Stimulated activated CD4-positive, alpha-beta T cell treated with anti-CD3 and anti-CD28 coated beads, Interleukin-1b, Interleukin-23, amount 100 ng/mL, for 1 hour (primary cell): ENCODE measurements at places on chromosomes 6 and 20.

DNA sequence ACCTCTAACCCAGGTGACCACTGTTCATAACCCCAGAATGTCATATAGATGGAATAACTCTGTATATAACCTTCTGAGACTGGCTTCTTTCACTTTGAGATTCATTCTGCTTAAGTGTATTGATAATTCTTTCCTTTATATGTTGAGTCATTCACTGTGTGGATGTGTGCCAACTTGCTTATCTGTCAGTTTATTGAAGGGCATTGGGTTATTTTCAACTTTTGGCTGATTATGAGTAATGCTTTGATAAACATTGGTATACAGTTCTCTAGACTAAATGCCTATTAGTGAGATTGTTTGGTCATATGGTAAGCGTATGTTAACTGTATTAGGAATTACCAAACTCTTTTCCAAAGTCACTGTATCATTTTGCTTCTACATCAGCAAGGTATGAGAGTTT is 453.4 kb upstream of the SPTLC3 start:
- no peak for DNase-seq

DNA sequence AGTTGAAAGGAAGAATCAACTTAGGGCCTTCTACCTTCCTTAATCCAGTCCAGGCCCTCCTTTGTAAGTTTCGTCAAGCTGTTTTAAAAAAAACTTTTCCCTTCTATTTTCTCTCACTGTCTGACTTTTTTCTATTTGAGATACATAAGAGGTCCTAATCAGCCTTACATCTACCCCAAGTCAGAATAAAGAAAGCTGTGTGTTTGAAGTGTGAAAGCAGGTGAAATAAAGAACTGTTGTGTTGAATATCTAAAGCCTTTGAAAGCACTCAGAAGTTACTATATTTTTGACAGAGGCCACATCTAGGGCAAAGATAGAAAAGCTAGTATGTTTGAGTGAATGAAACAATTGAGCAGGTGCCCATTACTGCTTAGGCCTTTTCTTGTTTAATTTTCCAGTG is 35.5 kb downstream of the SH3BGRL2 start:
- no peak for DNase-seq

DNA sequence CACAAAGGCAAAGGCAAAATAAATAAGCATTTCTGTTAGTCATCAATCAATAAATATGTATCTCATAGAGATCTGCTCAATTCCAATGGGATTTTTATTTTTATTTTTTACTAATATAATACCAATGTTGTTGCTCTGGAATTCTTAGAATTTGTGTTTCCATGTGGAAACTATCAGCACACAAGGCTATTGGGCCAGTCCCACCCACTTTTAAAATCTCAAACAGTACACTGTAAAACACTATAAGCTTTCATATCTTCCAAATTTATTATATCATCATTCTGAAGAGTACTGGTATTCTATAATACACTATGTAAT is 563.8 kb upstream of the MARCKS start:
- no peak for DNase-seq

- DNase-seq: no peak
These were observed 82.7 kb upstream of the CNR1 start for GRCh38 chr6:88248709-88249321.

GRCh38 chr6:25851961-25852360 is 20.1 kb upstream of the SLC17A1 start:
- DNase-seq: no peak

- DNase-seq: no peak
These were observed 105.1 kb downstream of the IRF4 start for GRCh38 chr6:496649-497048.

DNA sequence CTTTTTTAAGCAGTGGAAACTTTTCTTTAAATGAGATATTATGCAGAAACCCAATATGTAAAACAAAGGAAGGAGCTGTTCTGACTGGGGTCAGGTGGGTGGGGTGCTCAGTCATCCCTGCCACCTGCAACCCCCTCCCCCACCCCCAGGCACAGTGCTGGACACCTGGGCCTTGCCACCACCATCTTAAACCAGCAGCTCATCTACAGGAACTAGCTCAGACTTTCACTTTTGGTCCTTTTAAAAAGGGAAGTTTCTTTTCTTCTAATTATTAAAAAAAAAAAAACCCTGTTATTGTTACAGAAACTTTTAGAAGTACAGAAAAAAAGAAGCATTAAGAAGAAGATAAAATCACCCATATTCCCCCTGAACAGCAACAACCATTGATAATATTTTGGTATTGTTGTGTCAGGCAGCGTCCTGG is 37.1 kb downstream of the PPP1R16B start:
- no peak for DNase-seq

DNA sequence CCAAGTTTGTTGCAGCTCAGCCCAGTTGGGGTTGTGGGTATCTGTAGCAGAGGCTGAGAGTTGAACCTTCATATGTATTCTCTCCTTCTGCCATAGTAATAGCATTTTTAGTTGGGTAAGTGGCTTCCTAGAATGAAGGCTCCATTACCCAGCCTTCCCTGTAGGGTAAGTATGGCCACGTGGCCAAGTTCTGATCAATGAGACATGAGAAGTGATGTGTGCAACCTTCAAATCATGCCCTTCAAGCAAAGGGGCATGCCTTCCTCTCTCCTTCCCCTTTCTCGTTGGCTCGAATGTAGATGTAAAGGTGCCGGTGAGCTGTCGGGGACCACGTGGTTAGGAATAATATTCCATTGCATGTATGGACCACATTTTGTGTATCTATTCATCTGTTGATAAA is 12.7 kb upstream of the TRAF3IP2 start:
- DNase-seq: no peak

- no peak for DNase-seq
These were observed 16.9 kb upstream of the ANGPT4 start for GRCh38 chr20:933029-933428.

DNA sequence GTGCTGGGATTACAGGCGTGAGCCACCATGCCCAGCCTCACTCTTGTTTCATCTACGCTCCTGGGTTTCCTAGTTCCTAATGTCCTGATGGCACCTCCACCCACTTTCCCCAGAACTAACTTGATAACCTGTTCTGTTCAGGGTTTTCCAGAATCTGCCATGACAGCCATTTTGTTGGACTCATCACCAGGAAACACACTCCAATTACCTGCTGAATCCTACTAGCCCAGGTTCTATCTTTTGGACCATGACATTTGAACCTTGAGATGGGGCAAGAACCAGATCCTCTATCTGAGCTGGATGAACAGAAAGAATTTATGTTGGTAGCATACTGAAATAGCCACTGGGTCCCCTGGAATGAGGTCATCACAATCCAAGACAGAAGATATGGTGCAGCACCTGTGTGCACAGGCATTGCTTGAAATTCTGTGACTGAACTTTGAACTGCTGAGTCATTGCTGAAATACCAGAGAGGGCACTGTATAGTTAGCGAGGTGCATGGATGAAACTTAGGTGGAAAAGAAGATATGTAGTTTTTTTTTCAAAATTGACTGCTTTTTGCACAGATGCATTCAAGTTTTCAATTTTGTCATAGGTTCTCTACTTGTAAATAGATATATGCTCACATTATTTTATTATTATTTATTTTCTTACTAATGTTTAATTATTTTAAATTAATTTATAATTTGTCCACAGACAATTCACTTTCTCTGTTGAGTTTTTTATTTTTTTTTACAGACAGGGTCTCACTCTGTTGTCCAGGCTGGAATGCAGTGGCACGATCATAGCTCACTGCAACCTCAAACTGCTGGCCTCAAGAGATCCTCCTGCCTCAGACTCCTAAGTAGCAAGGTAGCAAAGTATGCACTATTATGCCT is 42.8 kb upstream of the TASP1 start:
- no peak for DNase-seq

- no peak for DNase-seq
These were observed 63.4 kb upstream of the PIM1 start for GRCh38 chr6:37106554-37106953.

- DNase-seq: no peak
These were observed 25.6 kb upstream of the NOX3 start for GRCh38 chr6:155481215-155481614.

DNA sequence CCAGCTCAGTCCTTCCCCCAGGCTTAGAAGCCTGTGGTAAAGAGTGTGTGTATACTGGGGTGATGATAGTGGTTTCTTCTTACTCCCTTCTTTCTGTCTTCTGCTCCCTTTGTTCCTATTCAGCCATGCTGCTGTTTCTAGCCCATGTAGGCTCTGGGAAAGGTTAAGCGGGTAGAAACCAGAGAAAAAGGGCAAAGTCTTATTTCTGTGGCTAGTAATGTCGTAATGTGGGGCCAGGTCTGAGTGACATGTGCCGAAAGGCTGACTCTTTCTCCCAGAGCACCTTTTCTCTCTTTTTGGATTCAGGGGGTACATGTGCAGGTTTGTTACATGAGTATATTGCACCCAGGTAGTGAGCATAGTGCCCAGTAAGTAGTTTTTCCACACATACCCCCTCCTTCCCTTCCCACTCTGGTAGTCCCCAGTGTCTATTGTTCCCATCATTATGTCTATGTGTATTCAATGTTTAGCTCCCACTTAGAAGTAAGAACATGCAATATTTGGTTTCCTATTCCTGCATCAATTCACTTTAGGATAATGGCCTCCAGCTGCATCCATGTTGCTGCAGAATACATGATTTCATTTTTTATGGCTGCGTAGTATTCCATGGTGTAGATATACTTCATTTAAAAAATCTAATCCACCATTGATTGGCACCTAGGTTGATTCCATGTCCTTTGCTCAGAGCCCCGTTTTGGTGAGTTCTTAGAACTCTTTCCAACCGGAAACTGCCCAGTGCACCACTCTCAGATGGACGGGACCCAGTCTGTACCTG is 74.3 kb downstream of the EFHC1 start:
- no peak for DNase-seq

- no peak for DNase-seq
These were observed 220.6 kb upstream of the UFL1 start for GRCh38 chr6:96301023-96301422.

DNA sequence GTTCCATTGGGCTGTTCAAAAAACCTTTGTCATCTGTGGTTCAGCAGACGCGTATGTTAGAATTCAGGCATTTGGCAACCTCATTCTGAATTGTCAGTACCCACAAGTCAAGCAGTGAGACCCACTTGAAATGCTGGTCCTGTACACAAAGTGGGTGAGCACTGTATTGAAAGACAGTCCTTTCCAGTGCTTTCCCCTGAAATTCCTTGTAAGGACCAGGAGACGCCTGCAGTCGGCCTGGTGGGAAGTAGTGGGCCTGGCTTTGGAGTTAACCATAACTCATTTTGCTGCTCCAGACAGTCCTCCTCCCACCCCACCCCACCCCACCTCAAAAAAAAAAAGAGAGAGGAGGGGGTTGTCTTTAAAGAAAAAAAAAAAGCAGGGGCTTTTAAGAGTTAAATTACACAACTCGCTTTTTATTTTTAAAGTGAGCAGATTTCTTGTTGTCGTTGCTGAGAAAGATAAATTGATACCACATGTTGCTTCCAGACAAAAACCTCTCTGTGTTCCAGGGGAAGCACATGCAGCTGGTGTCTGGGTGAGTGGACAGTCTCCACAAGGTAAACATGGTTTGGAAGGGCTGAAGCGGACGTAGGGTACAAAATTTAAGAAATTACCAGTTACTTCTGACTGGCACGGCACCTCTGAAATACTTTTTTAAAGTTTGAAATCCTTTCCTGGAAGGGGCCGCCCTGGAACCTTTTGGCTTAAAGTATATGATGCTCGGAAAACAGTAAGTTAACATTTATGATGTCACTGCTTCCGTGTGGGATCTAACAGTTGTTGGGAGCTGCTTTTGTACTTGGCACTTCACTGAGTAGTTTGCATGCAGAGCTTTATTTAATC is 95.3 kb downstream of the FOXO3 start:
- DNase-seq: no peak

GRCh38 chr20:24738981-24739633 is 210.0 kb upstream of the CST7 start:
- no peak for DNase-seq

- no peak for DNase-seq
These were observed 579.7 kb upstream of the ARID1B start for GRCh38 chr6:156197513-156197912.

DNA sequence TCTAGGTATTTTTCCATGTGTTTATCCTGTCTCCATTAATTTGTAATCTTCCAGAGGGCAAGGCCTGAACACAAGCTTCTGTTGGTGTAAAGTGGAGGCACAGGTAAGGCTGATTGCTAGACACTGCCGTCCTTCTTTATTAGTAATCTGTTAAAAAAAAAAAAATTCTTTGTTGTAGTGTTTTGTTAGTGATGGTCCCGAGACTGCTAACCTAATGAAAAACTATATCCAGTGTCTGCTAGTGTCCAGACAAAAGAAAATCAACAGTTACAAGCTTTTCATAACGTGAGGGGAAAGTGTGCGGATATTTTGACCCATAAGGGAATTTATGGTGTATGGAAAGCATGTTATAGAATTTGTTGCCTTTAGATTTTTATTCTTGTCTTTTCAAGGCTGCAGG is 4.2 kb upstream of the HIVEP1 start:
- no peak for DNase-seq

GRCh38 chr20:56614196-56614595 is 14.9 kb upstream of the TFAP2C start:
- DNase-seq: no peak

- no peak for DNase-seq
These were observed 30.9 kb upstream of the ALDH8A1 start for GRCh38 chr6:134980846-134981245.

DNA sequence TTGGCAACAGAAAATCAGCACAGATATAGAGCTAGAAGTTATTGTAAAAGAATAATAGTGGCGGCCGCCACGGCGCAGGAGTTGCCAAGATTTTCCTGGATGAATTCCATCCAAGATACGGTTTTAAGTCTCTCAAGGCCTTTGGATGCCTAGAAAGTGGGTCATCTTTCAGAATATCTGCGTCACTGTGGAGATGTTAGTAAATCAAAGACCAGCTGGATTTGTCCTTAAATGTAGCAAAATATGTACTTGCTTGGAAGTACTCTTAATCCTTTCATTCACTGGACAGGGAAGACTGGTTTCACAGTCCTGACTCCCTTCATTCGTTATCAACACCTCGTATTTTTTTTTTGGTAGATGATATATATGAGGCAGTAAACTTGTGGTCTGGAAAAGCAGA is 83.0 kb downstream of the SLC22A3 start:
- DNase-seq: no peak

GRCh38 chr6:25927756-25928216 is 2.7 kb downstream of the SLC17A2 start:
- no peak for DNase-seq

DNA sequence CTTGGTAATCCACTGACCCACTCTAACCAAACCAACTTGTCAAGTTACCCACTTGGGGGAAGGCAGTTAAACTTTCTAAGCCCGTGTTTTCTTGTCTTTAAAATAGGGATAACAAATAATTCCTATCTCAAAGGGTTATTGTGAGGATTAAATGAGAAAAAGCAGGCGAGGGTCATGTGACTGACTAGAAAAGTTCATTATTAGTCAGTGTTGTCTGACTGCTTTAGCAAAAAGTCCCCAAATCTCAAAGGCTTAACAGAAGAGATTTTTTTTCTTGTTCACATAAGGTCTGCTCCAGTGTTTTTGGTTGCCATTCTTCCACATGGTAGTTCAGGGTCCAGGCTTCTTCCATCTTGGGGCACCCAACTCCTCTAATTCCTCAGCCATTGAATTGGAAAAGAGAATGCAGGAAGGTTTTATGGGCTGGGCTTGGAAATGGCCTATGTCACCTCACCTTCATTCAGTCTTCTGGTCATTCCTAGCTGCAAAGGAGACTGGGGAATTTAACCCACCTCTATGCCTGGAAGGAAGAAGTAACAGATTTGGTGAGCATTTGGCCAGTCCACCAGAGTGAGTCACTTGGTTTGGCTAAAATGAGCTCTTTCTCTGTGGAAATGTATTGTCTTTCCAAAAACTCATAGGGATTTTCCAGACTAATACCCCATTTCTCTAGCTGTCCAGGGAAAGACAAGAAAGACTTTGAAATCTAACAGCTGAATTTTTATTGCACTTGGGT is 77.0 kb downstream of the CAP2 start:
- DNase-seq: no peak
